ENCODE measurements at places on chromosomes 3 and 15.

- DNase-seq, result no peak
These were observed 11.3 kb upstream of the MANF start for GRCh38 chr3:51373658-51374421.

GRCh38 chr15:96345560-96346399, 15.3 kb downstream of the NR2F2 start:
- DNase-seq, result no peak

DNA sequence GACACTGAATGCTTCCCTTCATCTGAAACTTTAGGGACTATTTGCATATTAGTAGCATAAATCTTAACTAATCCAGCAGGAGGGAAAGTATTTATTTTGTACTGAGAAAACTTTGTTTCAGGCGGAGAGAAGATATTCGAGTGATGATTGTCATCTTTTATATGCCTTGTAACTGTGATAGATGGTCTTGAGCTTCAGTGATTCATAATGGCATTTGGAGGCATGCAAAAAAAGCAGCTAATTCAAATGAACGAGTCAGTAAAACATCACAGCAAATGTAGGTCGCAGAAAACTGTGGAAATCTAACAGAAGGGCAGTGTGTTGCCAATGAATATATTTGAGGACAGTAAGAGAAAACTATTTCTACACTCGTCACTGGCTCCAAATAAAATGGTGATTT, 643.7 kb upstream of the NAALADL2 start:
- DNase-seq, result no peak

DNA sequence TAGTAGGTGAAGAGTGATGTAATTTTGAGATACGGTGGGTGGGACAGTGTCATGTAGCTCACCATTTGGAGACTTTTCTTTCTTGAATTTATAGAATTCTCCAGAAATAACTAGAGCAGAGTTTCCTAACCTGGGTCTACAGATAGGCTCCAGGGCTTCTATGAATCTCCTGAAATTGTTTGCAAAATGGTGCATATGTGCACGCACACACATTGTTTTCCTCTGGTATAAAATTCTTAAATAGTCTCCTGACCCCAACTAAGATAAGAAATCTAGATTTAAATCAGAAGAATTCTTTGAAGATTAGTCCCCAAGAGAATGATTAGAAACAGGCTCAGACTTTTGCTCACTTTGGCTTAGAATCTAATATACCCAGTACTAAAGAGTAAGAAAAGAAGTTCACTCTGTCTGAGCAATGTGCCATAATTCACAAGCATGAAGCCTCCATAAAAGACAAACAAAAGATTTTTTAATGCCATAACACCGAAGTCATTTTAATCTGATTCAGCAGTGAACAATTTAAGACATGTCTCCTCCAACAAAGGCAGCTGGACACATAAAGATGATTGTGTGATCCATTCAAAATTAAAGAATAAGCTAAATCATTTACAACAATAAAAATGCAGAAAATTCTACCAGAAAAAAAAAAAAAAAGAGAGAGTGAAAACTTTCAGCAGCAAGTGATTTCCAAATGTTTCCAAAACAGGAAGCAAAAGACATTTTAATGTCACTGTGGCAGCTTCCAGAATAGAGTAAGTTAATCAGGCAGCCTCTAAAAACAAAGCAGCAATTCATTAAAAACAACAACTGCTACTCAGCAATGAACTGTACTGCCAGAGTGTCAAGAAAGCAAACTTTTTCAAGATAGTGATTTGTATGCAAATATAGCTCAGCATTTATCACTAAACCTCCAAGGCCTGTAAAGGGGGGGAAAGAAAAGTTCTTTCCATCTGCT, 975.5 kb upstream of the CFAP20DC start:
- peak; percentile 40 for DNase-seq

- no peak for DNase-seq
These were observed 150.6 kb downstream of the TPRG1 start for GRCh38 chr3:189322339-189322738.

All from HS-27A (cell line).